ENCODE measurements at places on chromosomes 2 and 18.

DNA sequence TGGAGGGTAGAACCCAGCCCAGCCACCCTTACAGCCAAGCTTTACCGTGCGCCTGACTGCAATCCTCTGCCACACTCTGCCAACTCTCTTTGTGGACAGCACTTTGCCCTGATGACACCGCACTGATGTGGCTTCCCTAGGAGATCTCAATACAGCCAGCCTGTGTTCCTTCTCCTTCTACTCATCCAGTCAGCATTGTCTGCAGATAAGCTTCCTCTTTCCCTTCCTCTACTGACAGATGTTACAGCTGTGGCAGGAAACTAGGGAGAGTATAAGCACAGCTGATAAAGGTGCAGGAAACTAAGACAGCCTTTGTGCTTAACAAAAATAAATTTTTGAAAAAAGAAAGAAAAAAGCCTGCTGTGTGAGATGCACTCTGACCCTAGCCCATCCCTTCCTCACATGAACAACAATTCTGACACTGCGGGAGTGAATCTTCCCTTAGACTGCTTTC is 25.0 kb downstream of the CEP68 start:
- DNase-seq, result no peak

- no peak for DNase-seq
These were observed 182.0 kb upstream of the ZNF804A start for GRCh38 chr2:184416146-184416913.

- DNase-seq, result no peak
These were observed 104.3 kb upstream of the PIK3C3 start for GRCh38 chr18:41850781-41851180.

DNA sequence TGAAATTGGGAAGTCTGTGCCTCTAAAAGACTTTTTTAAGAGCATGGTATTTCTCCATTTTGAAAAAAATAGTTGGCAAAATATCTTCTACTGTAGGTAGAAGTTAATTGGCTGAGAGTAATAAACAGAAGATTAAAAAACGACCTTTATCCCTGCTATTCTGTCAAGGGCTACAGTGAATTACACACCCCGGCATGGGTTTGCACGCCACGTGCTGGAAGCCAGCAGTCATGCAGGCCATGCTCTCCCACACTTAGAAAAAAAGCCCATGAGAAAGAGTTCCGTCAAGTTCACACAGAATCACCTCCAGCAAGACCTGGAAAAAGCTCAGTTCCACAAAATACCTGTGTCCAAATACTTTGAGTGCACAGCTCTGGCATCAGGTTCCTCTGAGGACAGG is 26.8 kb downstream of the FAM110C start:
- DNase-seq, result no peak

- DNase-seq, result no peak
These were observed 496.8 kb upstream of the ZEB2 start for GRCh38 chr2:145016711-145017110.

DNA sequence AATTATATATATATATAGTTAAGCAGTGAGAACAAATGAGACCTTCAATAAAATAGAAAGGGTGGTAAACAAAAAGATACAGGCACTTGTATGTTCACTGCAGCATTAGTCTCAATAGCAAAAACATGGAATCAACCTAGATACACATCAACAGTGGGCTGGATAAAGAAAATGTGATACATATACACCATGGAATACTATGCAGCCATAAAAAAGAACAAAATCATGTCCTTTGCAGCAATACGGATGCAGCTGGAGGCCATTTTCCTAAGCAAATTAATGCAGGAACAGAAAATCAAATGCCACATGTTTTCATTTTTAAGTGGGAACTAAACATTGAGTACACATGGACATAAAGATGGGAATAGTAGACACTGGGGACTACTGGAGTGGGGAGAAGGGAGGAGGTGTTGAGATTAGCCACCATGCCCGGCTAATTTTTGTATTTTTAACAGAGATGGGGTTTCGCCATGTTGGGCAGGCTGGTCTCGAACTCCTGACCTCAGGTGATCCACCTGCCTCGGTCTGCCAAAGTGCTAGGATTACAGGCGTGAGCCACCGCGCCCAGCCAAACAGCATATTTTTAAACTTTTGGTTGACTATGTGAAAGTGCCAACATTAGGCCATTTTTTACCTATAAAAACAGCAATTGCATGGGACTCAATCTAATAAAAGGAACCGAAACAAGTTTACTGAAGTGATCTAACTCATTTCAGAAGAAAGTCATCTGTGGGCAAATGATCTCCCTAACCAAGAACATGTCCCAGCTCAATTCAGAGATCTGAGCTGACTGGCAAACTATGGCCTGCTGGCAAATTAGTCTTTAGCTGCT is 23.7 kb downstream of the ICA1L start:
- DNase-seq, result no peak

DNA sequence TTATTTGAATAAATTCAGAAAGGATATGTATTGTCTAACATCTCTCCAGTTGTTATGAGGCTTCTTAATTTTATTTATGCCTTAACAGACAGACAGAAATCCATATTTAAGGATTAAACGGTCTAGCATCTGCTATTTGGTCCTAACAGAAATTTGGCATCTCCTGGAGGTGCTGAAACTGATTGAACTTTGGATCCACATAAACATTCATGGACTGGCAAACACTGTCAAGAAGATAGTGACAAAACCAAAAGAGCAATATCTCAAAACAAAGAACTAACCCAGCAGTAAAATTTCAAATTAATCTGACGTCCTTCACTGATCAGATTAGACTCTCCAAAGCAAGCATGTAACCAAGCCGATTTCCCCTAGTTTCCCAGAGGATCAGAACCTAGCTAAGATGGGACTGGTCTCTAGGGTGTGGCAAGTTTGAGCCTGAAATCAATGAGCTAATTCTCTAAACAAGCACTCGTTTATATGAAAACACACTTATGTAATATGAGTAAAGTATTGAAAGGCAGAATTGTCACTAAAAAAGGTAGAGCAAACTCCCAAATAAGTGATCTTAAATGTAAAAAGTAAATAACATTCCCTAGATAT is 139.5 kb downstream of the NOL4 start:
- DNase-seq, result no peak

DNA sequence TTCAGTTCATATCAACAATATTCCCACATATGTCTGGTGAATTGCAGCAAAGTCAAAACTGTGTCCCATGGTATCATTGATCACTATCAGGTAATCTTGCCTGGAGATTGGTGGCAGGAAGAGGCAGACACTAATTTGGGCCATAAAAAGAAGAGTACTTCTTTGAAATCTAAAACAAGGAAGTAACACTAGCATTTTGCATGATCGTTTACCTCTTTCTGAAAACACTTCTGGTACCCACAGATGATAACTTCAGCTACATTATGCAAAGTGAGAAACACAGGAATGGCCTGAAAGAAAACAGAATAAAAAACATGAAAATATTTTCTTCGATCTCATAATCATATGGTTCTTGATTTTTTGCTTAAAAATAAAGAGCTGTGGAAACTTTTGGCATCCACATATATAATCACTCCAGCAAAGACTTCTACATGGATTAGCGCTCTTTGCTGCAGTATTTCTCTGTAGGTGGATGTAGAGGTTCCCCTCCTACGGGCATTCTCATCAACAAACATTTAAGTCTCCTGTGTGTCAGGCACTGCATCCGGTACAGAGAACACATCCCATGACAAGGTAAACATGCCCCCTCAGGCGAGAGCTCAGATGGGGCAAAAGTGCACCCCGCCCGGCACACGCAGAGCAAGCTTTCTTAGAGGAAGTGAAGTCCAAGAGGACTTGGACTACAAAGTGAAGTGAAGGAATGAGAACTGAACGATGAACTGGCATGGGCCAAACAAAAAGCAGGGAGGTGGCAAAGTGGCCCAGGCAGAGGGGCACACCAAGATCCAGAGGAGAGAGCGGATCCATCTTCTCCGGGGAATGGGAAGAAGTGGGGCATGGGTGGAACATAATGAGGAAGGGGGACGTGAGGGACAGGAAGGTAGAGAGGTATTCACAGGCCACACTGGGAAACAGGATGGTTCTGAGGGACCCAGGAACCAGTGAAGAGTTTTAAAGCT is 68.0 kb upstream of the RIOK3 start:
- no peak for DNase-seq

GRCh38 chr18:12366379-12366778 is 10.6 kb downstream of the AFG3L2 start:
- no peak for DNase-seq

DNA sequence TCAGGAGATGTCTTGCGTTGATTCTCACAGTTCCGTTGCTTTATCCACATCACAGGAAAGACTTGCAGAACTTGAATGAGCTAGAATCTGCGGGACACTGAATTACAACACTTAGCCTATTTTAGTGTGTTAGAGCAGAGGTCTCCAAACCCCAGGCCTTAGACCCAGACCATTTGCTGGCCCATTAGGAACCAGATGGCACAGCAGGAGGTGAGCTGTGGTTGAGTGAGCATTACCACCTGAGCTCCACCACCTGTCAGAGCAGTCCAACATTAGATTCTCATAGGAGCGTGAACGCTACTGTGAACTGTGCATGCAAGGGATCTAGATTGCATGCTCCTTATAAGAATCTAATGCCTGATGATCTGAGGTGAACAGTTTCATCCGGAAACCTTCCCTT is 3.8 kb downstream of the MRPL30 start:
- no peak for DNase-seq

DNA sequence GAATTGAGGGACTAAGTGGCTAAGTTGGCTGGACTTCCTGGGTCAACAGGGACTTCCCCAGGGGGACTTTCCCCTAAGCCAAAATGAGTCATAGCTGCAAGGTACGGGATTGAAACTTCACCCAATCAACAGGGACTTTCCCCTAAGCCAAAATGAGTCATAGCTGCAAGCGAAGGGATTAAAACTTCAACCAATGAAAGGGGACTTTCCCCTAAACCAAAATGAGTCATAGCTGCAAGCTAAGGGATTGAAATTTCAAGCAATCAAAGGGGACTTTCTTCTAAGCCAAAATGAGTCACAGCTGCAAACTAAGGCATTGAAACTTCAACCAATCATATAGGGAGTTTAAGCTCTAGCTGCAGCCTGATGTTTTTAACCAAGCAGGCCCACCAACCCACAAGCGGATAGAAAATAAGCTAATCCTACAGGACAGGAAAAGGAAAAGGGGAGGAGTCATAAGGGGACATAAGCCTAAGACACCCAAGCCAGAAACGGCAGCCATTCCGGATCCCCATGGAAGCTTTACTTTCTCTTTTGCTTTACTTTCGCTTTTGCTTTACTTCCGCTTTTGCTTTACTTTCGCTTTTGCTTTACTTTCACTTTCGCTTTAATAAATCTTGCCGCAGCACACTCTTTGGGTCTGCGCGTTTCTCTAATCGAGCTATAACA is 1375.4 kb upstream of the CELF4 start:
- DNase-seq, result no peak

DNA sequence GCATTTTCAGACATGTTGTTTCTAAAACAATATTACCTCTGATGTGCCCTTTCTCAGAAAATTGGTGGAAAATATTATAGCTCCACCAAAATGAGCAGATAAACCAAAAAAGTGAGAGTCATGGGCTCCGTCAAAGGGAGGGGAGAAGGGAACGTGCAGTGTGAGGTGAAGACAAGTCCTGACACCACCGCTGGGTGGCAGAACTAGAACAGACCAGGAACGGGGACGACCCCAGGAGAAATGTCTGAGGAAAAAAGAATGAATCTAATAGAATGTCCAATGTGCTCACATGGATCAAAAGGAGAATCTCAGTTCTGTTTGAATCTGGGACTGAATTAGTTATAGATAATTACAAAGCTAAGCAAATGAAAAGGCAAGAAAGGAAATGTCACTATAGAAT is 22.6 kb upstream of the BCL2 start:
- no peak for DNase-seq

DNA sequence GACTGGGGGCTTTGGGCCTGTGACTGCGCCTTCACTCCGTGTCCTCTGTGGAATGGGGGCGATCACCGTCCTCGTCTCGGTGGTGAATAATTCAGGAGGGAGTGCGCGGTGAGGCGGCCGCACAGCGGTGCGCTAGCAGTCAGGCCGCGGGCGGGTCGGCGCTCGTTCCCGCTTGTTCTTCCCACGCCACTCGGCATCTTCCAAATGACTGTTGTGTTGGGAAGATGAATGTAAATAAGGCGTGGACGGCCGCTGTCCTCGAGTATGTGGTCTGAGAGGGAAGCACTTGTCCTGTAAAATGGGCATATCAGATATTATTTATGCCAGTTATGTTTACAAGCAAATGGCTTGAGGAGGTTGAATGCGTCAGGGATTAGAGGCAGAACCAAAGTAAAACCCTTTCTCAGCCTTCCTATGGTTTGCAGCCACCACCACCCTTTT is 608 bp upstream of the VPS4B start:
- no peak for DNase-seq

DNA sequence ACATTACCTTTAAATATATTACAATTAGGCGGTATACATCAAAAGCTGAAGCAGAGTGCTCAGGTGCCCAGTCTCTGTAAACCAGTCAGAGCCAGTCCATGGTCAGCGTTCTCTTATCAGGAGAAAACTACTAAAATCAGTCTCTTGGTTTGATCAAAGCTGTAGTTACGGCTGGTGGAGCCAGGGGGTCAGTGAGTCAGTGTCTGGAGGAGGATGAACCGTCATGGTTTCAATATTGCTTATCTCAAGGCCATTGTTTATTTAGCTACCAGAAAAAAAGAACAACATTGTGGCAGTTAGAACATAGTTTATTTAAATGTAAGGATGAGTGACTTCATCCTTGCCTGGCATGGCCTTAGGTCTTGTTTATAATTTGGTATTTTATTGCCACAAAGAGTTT is 71.3 kb upstream of the NYAP2 start:
- DNase-seq, result no peak

DNA sequence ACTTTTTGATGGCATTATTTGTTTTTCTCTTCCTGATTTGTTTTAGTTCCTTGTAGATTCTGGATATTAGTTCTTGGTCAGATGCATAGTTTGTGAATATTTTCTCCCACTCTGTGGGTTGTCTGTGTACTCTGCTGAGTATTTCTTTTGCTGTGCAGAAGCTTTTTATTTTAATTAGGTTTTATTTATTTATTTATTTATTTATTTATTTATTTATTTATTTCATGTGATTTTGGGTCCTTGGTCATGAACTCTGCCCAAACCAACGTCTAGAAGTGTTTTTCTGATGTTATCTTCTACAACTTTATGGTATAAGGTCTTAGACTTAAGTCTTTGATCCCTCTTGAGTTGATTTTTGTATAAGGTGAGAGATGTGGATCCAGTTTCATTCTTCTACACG is 292.2 kb downstream of the CDH7 start:
- DNase-seq, result no peak

GRCh38 chr2:205752296-205752820 is 70.1 kb downstream of the NRP2 start:
- no peak for DNase-seq

DNA sequence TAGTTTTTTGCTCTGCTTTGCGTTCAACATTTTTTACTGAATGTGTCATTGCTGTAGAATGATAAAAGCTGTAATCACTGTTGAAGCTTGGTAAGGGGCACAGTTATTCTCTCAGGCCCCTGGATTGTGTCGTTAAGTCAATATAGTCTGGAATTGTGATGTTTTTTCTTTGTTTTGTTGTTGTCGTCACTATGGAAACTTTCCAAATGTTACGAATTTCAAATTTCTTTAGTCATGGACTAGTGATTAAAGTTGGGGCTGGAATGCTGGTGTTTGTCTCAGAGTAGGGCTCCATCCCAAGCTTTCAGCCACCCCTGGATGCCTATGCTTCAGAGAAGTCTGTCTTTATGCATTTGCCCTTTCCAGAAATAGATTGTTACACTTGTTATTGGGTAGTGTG is 287.2 kb downstream of the CDH19 start:
- no peak for DNase-seq

All from cortex of kidney (tissue), 1 donor.